CD4-positive, alpha-beta T cell treated with Interleukin-21 for 1 hour (primary cell): ENCODE measurements at places on chromosomes 13 and 19.

DNA sequence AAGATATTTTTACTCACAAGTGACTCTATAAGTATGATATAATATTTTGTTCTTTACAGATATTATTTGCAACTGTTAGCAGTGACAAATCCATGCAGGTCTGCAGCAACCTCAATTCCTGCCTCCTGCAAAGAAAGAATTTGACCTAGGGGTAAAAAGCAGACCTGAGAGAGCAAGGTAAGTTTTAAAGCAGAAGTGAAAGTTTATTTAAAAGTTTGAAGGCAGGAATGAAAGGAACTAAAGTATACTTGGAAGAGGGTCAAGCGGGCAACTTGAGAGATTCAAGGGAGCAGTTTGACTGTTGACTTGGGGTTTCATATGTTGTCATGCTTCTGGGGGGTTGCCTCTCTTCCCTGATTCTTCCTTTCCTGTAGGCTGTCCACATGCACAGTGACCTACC, 520.1 kb upstream of the PCDH20 start:
- DNase-seq: no peak

GRCh38 chr13:25237083-25237482, 50.2 kb downstream of the MTMR6 start:
- no peak for DNase-seq

- DNase-seq: no peak
Measured at GRCh38 chr19:8387688-8388611, 2.2 kb upstream of the RAB11B start.

GRCh38 chr19:17835182-17836006, 12.4 kb downstream of the JAK3 start:
- DNase-seq: no peak

- DNase-seq: peak; percentile 34
Measured at GRCh38 chr19:38004521-38005223, 97.7 kb downstream of the SIPA1L3 start.

- DNase-seq: no peak
Measured at GRCh38 chr19:35023428-35023827, 6.8 kb upstream of the SCN1B start.

DNA sequence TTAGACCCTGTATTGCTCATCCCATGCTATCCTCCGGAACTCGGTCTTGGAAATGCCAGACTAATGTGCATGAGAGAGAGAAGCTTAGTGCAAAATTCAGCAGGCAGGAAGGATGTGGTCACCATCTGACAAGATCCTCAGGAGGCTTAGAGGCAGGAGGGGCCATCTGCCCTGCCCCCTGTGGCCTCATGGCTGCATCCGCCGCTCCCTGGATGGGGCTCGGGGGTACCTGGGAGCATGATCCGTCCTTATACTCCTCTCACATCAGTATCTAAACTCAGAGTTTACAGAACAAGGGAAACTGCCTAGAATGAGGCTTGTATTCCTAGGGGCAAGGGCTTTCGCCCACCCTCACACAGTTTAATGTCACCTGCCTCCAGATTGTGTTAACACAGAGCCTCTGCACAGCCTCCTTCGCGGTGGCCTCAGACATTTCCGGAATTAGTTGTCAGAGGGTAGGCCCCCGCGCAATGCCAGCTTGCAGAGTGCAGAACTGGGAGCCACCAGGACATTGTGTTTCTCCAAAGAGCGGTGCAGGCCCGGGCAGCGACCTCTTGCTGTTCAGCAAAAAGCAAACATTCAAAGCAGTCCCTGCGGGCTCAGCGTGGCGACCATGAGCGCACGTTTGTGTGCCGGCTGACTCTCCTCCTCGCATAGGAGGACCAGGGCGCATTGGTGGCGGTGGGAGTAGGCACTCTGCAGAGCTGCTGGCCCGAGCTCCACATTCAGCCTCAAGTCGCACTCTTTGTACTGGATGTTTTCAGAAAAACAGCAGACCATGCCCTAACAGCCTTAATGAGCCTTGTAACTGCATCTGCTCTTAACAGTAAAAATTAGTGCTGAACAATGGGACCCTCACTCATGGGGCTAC, 39.1 kb downstream of the GPR12 start:
- DNase-seq: peak; percentile 49

DNA sequence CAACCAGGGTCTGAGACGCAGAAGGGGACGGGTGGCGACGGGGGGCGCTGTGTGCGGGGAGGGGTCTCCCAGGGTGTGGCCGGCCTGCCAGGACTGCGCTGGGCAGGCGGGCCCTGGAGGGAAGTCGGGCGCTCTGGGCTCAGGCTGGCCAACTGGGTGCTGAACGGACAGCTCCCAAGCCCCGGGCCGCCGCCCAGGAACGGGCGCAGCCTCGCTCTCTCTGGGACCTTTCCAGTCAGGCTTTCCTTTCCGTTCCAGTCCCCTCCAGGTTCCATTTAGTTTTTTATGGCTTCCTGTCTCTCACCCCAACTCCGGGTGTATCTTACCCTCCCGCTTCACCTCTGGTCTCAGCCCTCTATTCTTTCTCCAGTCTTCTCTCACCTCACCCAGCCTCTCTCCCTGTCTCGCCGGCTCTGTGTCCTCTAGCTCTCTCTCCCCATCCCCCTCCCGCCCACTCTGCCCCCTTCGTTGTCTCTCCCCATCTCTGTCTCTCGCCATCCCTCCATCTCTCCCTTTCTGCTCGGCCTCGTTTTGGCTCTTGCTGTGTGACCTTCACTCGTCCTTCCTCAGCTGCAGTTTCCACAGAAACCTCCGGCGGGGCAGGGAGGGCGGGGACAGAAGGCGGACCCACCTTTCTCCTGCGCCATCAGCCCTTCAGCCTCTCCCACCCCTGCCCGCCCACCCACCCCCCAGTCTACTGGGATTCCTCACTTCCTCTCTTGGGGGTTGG, 3.3 kb upstream of the ATP1A3 start:
- DNase-seq: peak; percentile 21

DNA sequence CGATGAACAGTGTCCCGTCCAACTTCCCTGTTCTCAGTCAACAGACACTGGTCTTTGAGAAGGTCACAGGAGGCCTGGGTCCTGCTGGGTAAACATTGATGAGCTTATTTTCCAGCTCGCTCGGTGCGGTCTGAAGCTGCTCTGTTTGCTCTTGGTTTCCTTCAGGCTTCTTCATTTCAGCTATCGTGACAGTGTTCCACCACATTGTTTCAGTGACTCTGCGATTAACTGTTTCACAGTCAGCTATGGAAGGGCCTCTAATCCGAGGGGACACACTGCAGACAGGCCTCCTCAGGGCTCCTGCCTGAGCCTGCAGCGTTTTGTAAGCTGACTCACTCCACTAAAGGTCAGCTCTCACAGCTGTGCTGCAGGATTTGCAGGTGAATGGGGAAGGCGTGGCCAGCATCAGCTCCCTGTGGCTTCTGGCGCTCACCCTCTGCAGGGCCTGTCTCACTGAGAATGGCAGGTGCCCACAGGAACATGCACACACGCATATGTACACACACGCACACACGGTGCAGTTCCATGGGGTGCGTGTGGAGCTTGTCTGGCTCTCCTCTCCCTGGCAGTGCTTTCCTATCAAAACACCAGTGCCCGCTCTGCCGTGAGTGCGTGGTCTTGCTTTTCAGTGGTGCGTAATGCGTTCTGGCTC, 62.9 kb upstream of the MCF2L start:
- no peak for DNase-seq

- no peak for DNase-seq
Measured at GRCh38 chr19:7763696-7764095, 653 bp downstream of the CLEC4M start.

- DNase-seq: peak; percentile 73
Measured at GRCh38 chr19:658916-659839, 3.8 kb downstream of the RNF126 start.

- no peak for DNase-seq
Measured at GRCh38 chr13:40345654-40346372, 320.6 kb downstream of the FOXO1 start.

DNA sequence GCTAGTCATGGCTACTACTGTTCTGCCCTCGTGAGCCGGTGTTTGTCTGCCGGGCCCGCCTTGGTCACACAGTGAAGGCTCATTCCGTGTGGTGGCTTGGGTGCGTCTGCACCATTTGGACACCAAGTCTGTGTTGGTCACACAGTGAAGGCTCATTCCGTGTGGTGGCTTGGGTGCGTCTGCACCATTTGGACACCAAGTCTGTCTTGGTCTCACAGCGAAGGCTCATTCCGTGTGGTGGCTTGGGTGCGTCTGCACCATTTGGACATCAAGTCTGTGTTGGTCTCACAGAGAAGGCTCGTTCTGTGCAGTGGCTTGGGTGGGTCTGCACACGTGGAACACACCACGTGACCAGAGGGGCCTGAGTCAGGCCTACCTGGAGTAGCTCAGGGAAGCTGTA, 29.0 kb upstream of the DCUN1D2 start:
- DNase-seq: no peak

GRCh38 chr19:51246164-51246552, 4.7 kb upstream of the SIGLECL1 start:
- DNase-seq: no peak

- no peak for DNase-seq
Measured at GRCh38 chr19:10517760-10518443, 655 bp upstream of the S1PR5 start.

GRCh38 chr13:75946536-75947284, 310.6 kb downstream of the LMO7 start:
- no peak for DNase-seq

- no peak for DNase-seq
Measured at GRCh38 chr13:23753458-23753857, 135.7 kb downstream of the MIPEP start.

- DNase-seq: no peak
Measured at GRCh38 chr13:99346335-99347042, 39.3 kb upstream of the GPR183 start.
